ENCODE measurements at places on chromosomes 7 and 10.

DNA sequence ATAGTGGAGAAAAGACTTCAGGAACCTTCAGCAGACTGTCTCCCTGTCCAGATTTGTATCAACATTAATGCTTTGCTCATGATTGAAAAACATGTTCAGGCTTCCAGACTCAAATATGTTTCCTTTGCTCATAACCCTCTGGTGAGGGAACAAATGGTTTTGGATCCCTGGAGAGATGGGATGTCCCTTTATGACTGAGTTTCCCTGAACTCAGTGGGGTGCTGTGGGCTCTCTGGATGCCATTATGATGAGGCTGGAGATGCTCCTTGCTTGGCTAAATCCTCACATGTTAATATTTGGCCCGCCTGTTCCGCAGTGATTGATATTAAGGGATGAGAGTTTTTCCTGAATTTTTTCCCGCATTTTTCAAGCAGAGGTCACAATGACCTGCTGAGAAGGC, 749.4 kb downstream of the SUGCT start:
- DNase-seq: no peak

GRCh38 chr10:12993595-12993994, 7.9 kb downstream of the CCDC3 start:
- no peak for DNase-seq

DNA sequence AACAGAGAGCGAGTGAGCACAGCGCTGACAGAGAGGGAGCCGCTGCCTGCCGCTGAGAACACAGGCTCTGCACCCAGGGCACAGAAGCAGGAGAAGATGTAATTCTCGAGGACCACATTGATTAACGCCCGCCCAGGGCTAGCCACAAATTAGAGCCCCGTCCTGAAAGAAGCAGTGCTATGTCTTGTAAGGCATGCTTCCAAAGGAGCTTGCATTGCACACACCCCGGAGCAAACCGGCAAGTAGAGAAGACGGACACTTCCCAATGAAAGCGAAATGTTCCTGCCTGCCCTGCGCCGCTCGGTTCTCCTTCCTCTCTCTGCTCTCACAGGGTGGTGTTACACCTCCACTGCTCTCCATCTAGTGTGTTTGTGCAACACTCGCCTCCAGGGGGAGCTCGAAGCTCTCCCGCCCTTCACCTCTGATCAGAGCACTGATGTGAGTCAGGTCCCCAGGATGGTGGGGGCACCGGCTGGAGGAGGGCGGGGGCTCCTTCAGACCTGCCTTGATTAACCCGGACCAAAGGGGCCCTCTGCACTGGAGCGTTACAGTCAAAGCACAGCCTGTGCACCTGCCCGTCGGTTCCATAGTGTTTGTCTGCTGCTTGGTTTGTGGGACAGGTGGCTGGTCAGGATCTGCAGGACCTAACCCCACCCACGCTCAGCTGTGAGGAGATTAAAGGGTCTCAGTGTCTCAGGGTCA, 316.5 kb downstream of the ADARB2 start:
- DNase-seq: peak; percentile 52

GRCh38 chr7:118349604-118350003, 125.1 kb downstream of the ANKRD7 start:
- no peak for DNase-seq

GRCh38 chr7:27575613-27576012, 87.1 kb downstream of the HIBADH start:
- DNase-seq: no peak

GRCh38 chr10:125827133-125827532, 3.8 kb downstream of the BCCIP start:
- DNase-seq: no peak

DNA sequence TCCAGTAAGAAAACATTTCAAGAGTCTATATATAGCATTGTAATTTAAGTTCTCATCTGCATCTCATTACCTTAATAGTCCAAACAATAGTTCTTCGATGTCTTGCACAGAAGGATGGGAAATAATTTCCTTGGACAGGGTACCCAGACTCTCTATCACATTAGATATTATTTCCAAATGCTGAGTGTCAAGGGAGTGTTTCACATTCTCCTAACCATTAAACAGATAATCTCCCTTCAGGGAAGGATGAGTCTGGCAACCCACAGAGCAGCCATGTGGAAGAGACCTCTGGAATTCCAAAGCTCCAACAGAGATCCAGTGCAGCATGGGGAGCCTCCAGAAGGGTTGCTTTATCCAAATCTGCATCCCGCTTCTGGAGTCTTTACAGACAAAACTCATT, 89.6 kb downstream of the FZD1 start:
- no peak for DNase-seq

GRCh38 chr7:127771707-127772106, 119.7 kb downstream of the SND1 start:
- DNase-seq: no peak

DNA sequence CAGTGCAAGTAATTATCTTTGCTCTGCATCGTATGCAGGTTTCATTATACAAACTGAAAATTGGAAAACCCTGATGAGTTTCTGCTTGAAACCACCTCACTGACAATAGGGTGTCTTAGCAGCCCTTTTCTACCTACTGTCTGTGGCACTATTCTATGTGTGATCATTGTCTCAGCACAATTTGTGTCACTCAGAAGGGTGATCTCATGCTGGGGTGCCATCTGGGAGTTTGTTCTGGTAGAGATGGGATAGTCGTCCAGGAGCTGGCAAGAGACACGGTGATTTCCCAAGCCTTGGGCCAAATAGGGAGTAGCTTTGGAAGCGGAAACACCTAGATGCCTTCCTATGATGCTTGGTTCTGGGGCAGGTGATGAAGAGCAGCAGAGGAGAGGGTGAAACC, 186.3 kb downstream of the FRMD4A start:
- DNase-seq: no peak

DNA sequence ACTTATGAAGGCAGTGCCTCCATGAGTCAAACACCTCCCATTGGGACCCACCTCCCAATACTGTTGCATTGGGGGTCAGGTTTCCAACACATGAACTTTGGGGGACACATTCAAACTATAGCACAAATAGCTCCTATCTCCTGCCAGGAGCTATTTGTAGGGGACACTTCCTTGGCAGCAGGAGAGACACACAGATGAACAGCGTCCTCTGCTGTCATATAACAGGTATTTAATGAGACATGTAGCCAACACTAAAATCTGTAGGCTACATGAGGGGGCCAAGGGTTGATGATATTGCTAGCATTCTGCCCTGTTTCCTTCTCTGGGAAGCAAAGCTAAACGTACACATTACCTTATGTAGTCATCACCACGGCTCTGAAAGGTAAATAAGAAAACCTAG, 2.6 kb upstream of the GPR26 start:
- DNase-seq: no peak

DNA sequence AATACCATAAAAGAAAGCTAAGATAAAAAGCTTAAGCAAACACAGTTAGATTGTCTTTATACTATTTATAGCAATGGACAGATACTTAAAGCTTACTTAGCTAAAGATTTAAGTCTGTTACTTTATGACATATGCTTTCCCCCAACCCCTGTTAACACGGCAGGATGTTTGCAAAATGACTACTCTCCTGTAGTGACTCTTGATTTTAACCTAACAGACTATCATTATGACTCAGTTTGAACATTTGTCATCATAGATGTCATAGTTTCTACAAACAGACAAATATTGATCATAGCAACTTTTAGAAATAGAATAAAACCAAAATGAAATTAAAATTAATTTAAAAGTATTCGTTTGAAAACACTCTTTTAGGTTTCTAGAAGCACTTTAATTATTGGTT, 7.8 kb upstream of the COMMD3 start:
- no peak for DNase-seq

DNA sequence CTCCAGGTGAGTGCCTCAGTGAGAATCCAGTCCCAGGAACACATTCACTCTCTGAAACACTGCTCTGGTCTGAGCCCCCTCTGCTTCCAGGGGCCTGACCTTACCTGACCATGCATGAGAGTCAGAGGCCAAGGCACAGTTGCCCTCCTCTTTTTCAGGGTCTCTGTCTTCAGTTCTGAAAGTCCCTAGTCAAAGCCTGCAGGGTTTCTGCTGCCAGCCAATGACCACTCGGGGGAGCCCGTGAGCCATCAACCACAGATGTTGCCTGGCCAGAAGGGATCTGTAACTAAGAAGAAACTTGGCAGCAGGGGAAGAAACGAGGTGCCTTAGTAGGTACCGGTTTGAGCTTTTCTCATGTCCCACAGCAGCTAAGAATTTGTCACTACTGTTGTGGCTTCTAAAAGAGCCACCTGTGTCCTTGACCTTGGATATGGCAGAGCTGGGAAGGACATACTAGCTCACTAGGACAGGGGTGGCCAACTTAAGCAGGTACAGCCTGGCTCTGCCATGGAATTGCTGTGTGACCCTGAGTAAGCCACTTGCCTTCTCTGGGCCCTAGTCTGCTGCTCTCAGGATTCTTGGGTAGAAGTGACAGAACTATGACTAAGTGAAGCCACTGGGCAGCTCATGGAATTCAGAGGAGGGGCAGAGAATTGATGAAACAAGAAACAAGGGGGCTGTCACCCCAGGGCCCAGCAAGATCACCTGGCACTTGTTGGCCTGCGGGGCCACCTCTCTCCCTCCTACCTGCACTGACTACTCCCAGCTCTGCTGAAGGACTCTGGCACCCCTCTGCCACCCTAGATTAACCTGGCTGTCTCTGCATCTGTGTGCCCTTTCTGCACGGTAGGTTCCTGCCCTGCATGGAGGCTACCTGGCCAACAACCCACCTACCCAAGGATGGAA, 83.8 kb upstream of the GPR26 start:
- peak; percentile 38 for DNase-seq

- no peak for DNase-seq
Measured at GRCh38 chr10:119782981-119783664, 57.3 kb downstream of the INPP5F start.

- DNase-seq: no peak
Measured at GRCh38 chr10:14074062-14074884, 256.5 kb downstream of the FRMD4A start.

DNA sequence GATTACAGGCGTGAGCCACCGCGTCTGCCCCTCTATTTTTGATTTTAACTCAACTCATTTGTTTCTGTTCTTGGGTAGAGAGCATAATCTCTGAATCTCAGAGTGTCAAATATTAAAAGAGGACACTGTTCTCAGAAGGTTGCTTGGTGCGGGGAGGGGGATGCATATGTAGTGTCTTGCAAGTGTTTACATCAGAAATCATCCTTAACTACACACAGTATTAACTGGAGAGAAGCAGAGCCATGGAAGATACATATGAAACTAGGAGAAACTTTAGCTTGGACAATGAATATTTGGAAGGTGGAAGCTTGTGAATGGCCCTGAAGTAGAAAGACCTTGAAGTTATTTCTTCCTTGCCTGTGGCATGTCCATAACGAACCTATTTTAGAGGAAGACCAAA, 57.5 kb downstream of the XRCC2 start:
- DNase-seq: no peak

- DNase-seq: no peak
Measured at GRCh38 chr7:836429-836828, 4.2 kb downstream of the SUN1 start.
